ENCODE measurements at places on chromosomes 6 and 20. TPM values are rescaled to one million over a fixed set of nuclear protein-coding genes. Genes with fewer than 3 reads are reported as not detected.

Gene WFDC6
- not detected for polyA plus RNA-seq

Gene SLC24A3
- not detected for polyA plus RNA-seq

Gene RNF182
- polyA plus RNA-seq: not detected

Gene ZBTB46
- polyA plus RNA-seq: 0.04 TPM

Gene RARS2
- 22.0 TPM for polyA plus RNA-seq

Gene CLVS2
- polyA plus RNA-seq: not detected

Gene ARMH2
- polyA plus RNA-seq: 0.50 TPM

Gene PRICKLE4
- polyA plus RNA-seq: not detected

Gene FNDC1
- not detected for polyA plus RNA-seq

Gene CYP21A2
- not detected for polyA plus RNA-seq

Gene SMPDL3A
- polyA plus RNA-seq: 1.4 TPM

Gene FAM135A
- 4.8 TPM for polyA plus RNA-seq

Gene SULF2
- 1.7 TPM for polyA plus RNA-seq

Gene CALHM4
- polyA plus RNA-seq: not detected

Gene SNX21
- 2.4 TPM for polyA plus RNA-seq

Gene JPH2
- not detected for polyA plus RNA-seq

Gene MYCT1
- not detected for polyA plus RNA-seq

Gene FAM162B
- polyA plus RNA-seq: not detected

Gene SMLR1
- not detected for polyA plus RNA-seq

Gene OPRL1
- polyA plus RNA-seq: 3.7 TPM

Gene NKAIN4
- not detected for polyA plus RNA-seq

Gene MCHR2
- polyA plus RNA-seq: not detected
